A549 (cell line): ENCODE measurements at places on chromosomes 2 and 18.

GRCh38 chr18:53541924-53542323 lies 682.5 kb downstream of the MBD2 start:
- DNase-seq, result no peak

GRCh38 chr18:79544386-79544963 lies 135.1 kb upstream of the CTDP1 start:
- no peak for DNase-seq

DNA sequence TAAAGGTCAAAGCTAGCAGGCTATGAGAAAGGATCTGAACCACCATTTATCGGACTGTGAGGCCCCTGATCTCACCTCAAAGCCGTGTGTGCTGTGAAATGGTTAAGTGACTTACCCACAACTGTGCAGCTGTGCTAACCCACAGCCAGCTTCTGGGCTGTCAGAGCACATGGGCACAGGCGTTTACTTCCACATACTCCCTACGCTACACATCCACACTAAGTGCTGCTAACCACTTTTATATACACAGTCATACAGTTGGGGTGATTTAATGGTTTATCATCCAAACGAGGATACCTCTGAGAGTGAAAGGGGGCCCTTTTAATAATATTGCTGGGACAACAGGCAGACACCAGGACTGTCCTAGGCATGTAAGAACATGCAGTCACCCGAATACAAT lies 37.3 kb downstream of the CYRIA start:
- DNase-seq, result no peak

DNA sequence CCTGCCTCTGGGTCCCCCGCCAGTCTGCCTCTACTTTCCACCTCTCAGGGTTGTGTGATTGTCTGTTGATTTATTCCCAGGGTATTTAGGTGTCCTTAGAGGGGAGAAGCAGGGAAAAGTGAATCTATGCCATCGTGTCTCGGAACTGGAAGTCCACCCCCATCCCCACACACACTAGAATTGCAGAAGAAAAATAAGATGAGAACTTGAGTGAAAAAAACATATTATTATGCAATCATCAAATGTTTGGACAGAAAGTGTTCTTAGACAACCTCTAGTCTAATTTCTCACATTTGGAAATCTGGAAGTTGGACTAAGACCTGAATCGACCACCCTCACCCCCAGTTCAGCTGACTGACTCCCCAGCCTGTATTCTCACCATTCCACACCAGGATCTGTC lies 14.1 kb upstream of the CASP8 start:
- no peak for DNase-seq

DNA sequence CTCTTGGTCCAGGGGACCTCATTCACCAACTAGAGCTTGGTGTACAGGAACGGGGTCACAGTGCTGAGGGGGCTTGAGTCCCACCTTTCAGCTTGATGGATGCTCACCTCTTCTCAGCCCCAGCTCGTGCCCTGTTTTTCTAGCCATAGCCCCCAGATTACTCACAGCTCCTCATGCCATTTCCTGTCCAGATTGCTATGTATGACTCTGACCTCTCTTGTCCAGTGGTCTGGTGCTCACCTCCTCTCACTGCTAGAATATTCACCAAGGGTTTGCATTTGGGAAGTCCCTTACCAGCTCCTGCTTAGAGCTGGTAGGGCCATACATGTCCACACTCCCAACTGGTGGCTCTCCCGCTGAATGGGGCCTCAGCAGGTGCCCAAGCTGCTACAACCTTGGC lies 5.9 kb downstream of the LBX2 start:
- DNase-seq, result no peak

DNA sequence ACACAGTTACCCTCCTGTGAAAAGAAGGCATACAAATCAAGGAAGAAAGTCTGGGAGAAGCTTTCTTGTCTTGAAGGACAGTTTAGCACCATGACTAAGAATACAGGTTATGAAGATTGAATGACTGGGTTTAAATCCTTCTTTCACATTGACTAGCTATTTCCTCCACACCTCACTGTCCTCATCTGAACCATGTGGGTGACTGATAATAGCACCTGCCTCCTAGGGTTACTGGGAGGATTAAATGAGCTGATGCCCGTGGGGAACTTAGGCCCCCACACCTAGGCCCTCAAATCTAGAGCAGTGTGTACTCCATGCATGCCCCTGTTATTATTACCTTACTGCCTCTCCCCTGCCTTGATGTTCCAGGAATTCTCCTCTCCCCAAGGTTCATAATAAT lies 202.9 kb downstream of the FBXO15 start:
- DNase-seq, result no peak

GRCh38 chr2:171551836-171552235 lies 29.6 kb downstream of the CYBRD1 start:
- DNase-seq, result no peak

DNA sequence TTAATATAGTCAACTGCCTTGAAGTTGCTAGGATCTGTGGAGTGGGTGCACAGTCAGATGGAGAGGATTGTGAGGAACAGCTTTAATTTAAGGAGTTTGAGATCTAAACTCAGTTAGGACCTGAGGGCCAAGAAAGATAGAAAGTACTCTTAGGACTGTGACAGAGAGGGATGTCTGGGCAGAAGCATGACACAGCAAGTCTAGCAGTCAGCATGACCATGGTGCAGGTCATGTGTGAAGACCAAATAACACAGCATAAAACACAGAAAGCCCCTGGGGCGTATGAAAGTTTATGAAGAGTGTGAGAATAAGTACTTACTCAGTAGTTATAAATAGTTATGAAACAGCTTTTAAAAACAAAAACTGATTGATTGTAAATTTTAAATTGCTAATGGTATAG lies 107.2 kb downstream of the GALNT1 start:
- no peak for DNase-seq

- no peak for DNase-seq
Observed at GRCh38 chr2:140275427-140275826, 1495.2 kb upstream of the NXPH2 start.

DNA sequence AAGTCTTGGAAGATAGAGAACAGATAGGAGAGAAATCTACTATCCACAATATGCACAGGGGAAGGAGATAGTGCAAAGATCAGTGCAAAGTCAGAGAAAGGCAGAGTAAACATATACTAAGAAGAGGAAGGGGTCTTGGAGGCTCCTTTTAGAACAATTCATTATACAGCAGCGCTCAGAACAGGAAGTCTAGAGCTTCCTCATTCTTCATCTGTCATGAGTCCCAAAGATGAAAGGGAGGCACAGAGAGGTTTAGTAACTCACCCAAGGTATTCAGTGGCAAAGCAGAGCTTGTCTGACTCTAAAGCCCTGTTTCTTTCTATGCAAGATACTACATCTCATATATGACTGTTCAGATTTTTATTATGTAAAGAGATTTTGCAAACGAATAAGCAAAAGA lies 1.4 kb downstream of the SP110 start:
- DNase-seq, result no peak

- peak; percentile 88 for DNase-seq
Observed at GRCh38 chr2:26745609-26746327, 18.3 kb upstream of the SLC35F6 start.

DNA sequence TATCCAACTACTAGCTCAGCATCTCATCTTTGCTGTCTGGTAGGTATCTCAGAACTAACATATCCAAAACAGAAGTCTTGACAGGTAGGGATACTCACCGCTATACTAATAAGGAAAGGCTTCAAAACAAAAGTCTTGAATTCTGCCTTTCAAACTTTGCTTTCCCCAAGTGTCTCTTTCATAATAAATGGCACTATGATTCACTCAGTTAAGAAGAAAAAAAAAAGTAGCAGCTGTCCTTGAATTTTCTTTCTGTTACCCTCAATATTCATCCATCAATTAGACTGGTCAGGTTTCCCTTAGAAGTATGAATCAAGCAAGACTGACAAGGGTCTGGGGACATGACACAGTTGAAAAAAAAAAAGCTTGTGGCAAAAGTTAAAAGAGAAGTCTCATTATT lies 175.1 kb downstream of the GULP1 start:
- DNase-seq, result no peak

DNA sequence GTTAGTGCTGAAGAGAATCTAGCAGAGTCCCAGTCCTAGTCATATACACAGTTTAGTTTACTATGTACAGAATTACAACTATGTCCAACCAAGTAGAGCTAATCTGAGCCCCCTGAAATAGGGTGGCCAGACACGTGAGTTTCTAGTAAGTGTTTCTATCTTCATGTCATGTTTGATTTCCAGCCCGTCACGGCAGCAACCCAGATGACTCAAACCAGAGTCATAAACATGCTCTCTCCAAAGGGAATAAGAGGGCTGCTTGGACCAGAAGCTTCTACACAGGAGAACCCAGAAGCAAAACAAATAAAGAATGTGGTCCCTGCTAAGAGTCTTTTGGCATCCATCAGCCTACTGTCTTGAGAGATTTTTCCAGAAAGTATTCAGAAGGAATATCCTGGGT lies 64.9 kb upstream of the WIPF1 start:
- DNase-seq, result peak; percentile 13

DNA sequence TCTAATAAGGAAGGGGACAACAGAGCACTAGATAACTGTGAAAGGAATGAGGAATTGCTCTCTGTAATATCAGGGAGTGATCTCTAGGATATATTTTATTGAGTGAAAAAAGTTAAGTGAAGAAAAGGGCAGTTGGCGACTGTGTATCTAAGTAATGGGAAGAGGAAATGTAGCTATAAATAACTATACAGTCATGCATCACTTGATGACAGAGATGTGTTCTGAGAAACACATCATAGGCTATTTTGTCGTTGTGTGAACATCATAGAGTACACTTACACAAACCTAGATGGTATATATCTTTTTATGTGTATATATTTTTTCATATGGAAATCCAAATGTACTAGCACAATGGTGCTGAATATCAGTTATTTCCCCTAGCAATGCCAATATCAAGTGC lies 329.3 kb downstream of the TXNL1 start:
- no peak for DNase-seq

DNA sequence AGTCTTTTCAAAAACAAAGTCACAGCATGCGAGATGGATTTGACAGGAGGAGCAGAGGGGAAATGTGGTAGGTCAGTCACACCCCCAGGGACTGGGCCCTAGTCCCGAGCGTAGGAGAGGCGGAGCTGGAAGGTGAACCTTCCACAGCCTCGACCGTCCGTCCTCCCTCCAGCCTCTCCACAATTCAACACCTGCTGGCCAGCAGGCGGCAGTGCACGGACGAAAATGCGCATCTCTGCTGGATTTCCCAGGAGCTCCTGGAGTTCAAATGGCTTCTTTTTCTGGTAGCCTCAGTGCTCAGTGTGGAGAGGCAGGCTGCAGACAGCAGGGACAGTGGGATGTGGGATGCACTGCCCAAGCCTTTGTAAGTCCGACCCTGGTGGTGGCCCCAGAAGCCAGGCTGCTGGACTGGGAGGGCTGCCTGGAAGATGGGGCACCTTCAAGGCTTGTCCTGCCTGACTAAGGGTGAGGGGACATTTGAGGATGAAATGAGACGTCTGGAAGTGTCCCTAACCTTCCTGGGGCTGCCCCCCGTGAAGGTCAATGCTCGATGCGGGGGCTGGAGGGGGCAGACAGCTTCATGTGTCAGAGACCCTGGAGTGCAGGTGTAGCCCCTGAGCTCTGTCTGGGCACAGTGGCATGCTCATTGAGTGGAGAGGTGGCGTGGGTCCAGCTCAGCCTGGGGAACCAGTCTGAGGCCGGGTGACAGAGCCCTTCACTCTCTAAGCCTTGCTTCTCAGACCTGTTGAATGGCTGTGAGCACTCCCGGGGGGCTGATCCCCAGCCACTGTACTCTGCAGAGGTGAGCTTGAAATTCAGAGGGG lies 189.5 kb downstream of the TFCP2L1 start:
- peak; percentile 79 for DNase-seq

- no peak for DNase-seq
Observed at GRCh38 chr2:206531996-206532543, 88.7 kb downstream of the ADAM23 start.

DNA sequence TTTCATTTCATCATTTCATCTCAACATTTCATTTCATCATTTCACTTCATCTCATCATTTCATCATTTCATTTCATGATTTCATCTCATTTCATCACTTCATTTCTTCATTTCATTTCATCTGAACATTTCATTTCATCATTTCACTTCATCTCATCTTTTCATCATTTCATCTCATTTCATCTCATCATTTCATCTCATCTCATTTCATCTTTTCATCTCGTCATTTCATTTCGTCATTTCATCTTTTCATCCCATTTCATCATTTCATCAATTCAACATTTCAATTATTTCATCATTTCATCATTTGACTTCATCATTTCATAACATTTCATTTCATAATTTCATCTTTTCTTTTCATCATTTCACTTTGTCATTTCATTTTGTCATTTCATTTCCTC lies 128.4 kb downstream of the ANKRD30BL start:
- DNase-seq, result no peak

DNA sequence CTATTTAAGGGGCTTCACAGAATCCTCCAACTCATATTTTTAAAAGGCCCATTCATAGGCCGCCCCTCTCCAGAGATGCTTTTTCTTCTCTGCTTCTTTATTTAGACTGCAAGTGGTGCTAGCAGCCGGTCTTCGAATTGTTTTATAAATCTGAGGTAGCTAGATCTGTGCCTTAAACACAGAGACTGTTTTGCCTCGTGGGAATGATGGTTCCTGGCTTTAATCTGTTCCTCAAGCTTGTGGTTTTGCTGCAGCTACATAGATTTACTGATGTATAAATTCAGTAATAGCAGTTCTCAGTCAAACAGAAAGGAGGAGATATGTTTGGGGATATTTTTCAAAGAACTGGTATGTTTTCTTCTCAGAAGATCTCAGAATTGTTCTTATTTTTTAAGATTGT lies 45.3 kb downstream of the TNFRSF11A start:
- DNase-seq, result no peak

DNA sequence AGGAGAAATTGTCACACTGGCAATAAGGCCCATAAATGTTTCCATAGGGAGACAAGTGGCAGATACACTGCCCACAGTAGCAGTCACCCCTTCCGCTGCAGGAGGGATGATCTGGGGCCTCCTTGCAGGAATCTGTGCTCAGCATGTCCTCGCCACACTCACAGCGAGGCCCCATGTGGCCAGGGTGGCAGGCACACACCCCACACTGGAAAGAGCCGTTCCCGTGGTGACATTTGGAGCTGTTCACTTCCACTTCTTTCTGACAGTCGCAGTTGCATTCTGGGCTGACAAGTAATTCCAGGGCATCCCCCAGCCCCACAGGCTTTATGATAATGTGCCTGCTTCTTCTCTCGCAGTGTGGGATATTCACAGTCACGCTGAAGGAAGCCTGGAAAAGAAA lies 62.6 kb downstream of the ITGB6 start:
- DNase-seq, result no peak

- no peak for DNase-seq
Observed at GRCh38 chr2:74011246-74011645, 26.5 kb downstream of the TET3 start.

DNA sequence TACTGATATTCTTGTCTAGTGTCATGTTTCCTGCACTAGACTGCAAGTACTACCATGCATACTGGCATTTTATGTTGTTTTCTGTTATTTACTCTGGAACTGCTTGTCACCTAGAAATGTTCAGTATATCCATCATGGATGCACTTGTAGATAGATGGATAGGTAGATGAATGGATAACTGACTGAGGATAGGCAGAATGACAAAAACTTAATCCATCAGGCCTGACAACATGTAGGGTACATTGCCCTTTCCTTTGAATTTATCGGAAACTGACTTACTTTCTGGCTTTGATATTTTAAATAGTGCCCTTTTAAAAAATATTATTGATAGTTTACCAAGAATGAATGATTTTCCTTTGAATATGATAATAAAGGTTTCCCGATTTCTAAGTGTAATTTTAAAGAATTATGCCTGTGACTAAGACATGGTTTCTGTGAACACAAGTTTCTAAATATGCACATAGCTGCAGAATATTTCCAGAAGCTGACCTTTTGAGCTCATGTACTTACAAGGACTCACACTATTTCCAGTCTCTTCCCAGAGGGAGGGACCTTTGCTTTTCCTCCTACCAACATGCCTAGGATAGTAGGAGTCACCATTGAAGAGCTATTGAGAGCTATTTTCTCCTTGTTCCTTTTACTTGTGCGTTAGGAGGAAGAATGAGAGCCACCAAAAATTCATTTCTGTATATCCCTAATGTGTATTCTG lies 81.3 kb downstream of the ANKRD12 start:
- DNase-seq, result no peak
